ENCODE measurements at places on chromosomes 7 and 10. TPM values are rescaled to one million over a fixed set of nuclear protein-coding genes. Genes with fewer than 3 reads are reported as not detected.
A peak's percentile ranks its signal among the peaks of the same experiment; 100 is the strongest.

GRCh38 chr10:28177944-28178637, 124.8 kb downstream of the MPP7 start:
- DNase-seq: peak; percentile 32

- DNase-seq: no peak
Observed at GRCh38 chr7:51639661-51640334, 323.2 kb upstream of the COBL start.

DNA sequence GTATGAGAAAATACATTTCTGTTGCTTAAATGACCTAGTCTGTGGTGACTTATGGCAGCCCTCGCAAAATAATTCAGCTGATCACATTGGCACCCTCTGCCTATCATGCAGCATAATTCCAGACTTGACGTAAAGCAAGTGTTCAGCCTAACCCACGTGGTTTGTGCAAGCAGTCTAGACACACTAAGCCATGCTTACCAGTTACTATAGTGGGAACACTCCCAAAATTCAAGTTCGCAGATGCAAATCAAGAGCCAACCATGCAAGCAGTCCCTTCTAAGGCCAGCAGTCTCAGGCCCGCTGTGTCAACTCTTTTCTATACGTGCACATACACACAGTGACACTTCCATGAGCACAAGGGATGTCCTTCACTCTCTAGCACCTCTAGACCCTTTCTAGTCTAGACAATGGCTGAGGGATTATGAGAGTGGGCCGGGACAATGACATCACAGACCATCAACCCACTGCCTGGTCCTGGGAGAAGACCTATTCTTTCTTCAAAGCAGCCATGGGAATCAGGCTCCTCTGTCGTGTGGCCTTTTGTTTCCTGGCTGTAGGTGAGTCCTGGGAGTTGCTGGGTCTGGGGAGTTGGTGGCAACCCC, 29.0 kb upstream of the PRSS1 start:
- DNase-seq: no peak

GRCh38 chr7:66206934-66207240, 1.8 kb downstream of the TPST1 start:
- no peak for DNase-seq

DNA sequence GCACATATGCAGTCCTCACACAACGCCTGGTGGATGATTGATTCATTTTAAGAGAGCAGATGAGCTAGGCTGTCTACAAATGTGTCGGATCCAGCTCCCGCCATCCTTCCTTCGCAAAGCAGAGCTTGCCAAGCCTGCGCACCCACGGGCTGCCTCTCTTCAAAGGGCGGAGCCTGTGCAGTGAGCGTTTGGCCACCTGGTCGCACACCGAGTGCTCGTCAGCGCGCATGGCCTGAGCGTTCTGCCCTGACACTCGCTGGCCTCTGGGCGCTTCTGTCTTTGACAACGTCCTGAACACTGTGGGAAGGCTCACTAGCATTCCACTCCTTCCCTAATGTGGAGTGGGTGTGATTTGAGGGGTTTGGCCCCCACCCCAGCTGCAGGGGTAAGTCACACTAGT, 47.1 kb upstream of the TMEM72 start:
- no peak for DNase-seq

GRCh38 chr7:143484119-143484518, 6.4 kb downstream of the TAS2R41 start:
- no peak for DNase-seq

- no peak for DNase-seq
Observed at GRCh38 chr7:51354897-51355296, 38.3 kb upstream of the COBL start.

GRCh38 chr7:149827089-149827981, 10.8 kb upstream of the ZNF862 start:
- DNase-seq: no peak

GRCh38 chr10:61846370-61847031, 55.0 kb upstream of the ARID5B start:
- no peak for DNase-seq

- DNase-seq: no peak
Observed at GRCh38 chr10:70445718-70446657, 4.5 kb upstream of the NODAL start.

GRCh38 chr7:26627891-26628341, 236.5 kb downstream of the SKAP2 start:
- no peak for DNase-seq

DNA sequence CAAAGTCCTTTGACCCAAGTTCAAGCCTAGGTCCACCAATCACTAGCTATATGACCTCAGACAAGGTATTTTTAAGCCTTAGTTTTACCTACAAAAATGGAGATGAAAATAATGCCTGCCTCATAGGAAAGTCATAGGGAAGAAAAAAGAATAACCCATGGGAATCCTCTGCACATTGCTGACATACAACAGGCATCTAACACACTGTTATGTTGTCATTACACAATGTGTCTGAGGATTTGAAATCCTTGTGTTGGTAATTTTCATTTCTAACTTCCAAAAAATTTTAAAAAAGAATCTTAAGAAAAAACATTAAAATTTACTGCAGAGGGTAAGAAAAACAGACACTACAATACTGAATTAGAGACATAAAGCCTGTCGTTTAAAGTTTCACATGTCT, 5.7 kb downstream of the ANK3 start:
- DNase-seq: no peak

Gene ZPBP
- total RNA-seq: not detected

Gene AGAP5
- total RNA-seq: not detected

Gene VIPR2
- total RNA-seq: not detected

Gene PPP3CB
- 15.0 TPM for total RNA-seq

Gene CDC123
- total RNA-seq: 217 TPM

Gene FAM131B
- total RNA-seq: not detected

All from RPMI7951 (cell line).